ENCODE measurements at places on chromosomes 12 and 14.

GRCh38 chr12:5232291-5232690 is 188.6 kb downstream of the KCNA5 start:
- no peak for DNase-seq

GRCh38 chr14:104195878-104196277 is 57.5 kb downstream of the KIF26A start:
- no peak for DNase-seq

GRCh38 chr12:24356240-24356804 is 406.9 kb upstream of the SOX5 start:
- no peak for DNase-seq

- DNase-seq, result no peak
These were observed 6.0 kb upstream of the OR6J1 start for GRCh38 chr14:22650046-22650739.

GRCh38 chr14:68449561-68450181 is 343.2 kb downstream of the ZFP36L1 start:
- DNase-seq, result no peak

- DNase-seq, result no peak
These were observed 122.0 kb downstream of the TMEM117 start for GRCh38 chr12:43957732-43958372.

GRCh38 chr14:92978229-92979021 is 55.5 kb downstream of the CHGA start:
- DNase-seq, result no peak

DNA sequence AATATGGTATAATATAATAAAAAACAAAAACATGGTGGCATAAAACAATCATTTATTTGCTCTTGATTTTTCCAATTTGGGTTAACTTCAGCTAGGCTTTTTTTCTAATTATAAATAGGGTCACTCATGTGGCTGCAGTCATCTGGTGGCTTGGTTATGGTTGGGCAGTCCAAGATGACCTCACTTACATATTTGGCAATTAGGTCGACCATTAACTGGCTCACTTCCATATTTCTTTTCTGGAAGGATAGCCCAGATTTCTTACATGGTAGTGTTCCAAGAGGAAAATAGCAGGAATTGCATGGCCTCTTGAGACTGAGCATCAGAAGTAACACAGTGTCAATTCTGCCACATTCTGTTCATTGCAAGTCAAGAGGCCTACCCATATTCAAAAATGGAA is 153.4 kb downstream of the FUT8 start:
- DNase-seq, result no peak

GRCh38 chr12:64611341-64612284 is 1.3 kb downstream of the RASSF3 start:
- DNase-seq, result no peak

- DNase-seq, result no peak
These were observed 27.8 kb upstream of the BCDIN3D start for GRCh38 chr12:49870501-49871262.

GRCh38 chr12:8034802-8035201 is 2.3 kb downstream of the FOXJ2 start:
- DNase-seq, result no peak

DNA sequence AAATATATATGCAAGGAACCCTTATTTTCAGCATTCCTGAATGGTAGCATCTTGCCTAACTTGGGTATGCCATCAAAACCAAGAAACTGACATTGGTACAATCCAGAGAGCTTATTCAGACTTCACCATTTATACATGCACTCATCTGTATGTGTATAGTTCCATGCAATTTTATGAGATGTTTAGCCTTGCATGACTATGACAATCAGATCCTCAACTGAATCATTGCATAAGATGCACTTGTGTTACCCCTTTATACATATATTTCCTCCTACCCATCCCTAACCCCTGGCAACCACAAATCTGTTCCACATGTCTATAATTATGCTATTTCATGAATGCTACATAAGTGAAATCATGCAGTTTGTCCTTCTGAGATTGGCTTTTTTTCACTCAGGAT is 37.0 kb upstream of the PPFIBP1 start:
- DNase-seq, result no peak

All from D721Med (cell line).